Stimulated activated effector memory CD8-positive, alpha-beta T cell treated with anti-CD3 and anti-CD28 coated beads, Interleukin-12 subunit alpha, Interleukin-12 subunit beta, amount 100 ng/mL, for 72 hours (primary cell): ENCODE measurements at places on chromosomes 4 and X.

DNA sequence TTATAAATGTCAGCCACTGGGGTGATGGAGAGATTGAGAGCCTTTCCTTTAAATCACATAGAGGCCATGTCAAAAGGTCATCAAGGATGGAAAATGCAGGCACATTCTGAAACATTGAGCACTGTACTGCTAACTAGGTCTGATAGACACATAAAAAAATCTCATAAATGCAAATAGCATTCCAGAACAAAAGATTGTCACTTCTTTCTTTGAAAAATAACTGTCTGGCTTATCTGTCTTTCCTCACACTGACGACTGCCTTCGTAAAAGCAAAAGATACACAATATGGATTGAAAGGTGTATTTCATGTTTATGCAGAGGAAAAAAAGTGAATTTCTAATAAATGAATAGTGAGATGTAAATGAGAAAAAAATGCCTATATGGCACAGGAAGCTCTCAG, 59.9 kb downstream of the PABPC4L start:
- no peak for DNase-seq

GRCh38 chrX:74551934-74552333, 62.5 kb downstream of the RLIM start:
- no peak for DNase-seq

DNA sequence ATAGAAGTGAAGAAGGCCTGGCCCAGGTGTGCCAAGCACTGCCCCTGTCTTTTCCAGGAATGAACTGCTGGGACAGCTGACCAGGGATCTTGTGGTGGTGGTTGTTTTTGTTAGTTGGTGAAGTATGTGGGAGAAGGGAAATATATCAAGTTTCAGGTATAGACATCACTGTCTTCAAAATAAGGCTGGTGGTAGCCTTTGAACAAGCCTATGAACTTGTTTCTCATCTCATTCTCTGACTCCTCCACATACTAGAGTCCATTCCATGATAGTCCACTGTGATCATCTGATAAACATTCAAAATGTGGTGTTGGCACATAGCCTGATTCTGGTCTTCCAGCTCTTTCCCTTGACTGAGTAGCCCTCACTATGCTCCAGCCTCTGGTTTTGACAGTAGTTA, 303.7 kb downstream of the CAMK2D start:
- no peak for DNase-seq

DNA sequence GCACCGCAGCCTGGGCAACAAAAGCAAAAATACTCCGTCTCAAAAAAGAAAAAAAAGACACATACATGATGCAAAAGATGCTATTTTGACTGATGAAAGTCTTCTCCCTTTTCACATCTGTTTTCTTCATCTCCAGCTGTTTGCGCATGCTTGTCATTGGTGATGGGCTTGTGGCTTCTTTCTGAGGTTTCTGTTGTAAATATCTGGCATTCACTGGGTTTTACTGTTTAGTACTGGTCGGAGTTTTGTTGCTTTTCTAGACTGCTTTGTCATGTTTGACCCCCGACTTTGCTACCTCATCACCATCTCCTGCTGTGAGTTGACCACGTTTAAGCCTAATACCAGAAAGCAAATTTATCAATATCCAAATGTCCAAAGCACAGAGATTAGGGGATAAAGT, 34.4 kb downstream of the PTCHD1 start:
- no peak for DNase-seq

- no peak for DNase-seq
Observed at GRCh38 chrX:30196322-30196721, 19.0 kb upstream of the MAGEB2 start.
